ENCODE measurements at places on chromosomes 4 and X.

GRCh38 chr4:87406462-87406861 lies 15.5 kb upstream of the HSD17B11 start:
- DNase-seq, result no peak

DNA sequence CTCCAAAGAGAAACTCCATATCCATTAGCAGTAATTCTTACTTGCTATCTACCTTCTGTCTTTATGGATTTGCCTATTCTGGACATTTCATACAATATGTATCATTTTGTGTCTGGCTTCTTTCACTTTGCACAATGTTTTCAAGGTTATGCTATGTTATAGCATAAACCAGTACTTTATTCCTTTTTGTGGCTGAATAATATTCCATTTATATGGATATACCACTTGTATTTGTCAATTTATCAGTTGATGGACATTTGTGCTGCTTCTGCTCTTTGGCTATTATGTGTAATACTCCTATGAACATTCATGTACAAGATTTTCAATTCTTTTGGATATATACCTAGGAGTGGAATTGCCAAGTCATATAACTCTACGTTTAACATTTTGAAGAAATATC lies 18.9 kb upstream of the HPSE start:
- DNase-seq, result no peak

DNA sequence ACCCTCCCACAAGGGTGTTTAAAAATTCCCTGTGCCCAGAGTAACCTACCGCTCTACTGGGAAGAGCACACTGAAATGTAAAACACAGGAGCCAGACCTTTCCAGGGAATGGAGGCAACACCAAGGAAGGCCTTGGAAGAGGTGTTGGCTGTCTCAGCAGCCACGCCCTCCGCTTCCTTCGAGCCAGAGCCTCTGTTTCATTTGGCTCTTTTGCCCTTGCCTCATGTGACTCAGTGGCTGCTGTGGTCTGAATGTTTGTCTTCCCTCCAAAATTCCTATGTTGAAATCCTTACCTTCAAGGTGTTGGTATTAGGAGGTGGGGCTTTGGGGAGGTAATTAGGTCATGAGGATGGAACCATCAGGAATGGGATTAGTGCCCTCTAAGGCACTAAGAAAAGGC lies 11.3 kb downstream of the SCD5 start:
- DNase-seq, result no peak

- DNase-seq, result no peak
These were observed 8.1 kb upstream of the LINC00632 start for GRCh38 chrX:140701480-140701879.

Data from ovary (tissue), 10 donors.